ENCODE measurements at places on chromosomes 12 and 14. TPM values are rescaled to one million over a fixed set of nuclear protein-coding genes. Genes with fewer than 3 reads are reported as not detected.

DNA sequence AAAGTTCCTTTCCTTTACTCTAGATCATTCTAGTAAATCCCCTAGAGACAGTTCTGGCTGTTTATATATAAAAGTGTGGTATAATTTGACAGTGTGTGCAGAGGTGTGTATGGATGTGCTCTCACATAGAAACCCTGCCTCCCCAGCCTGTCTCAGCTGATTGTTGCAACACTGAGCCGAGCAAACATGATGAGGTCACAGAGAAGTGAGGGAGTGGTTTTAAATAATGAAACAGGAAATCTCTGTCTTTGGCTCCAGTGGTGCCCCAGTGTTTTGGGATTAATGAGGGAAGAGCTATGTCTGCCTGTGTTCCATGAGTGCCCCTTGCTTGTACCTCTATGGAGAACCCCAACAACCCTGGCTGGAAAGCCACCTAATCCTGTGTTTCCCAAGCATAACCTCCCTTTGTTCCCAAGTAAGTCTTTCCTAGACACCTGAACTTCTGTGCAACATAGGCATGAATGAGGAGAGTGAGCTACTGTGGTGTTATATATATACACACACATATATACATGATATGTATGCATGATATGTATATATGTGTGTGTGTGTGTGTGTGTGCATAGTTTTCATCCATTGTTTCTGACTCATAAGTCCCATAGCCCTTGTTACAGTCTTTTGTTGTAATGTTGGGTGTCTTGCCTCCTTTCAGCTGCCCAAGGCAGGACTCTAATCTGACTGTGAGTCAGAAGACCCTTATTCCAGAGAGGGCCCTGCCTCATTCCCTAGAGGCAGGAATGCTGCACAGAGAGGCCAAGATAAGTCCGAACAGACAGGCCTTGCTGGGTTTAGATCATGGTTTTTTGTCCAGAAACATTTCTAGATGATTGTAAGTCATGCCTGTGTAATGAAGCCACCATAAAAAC, 18.0 kb downstream of the TRAF3 start:
- no peak for DNase-seq
- H3K4me3 ChIP-seq: no peak overlapping the region
- no peaks in the 10 kb centered on the region for H3K27me3 ChIP-seq
- no peak overlapping the region for H3K27ac ChIP-seq

GRCh38 chr14:68762953-68763764, 29.7 kb downstream of the ZFP36L1 start:
- H3K4me1 ChIP-seq: no peaks in the 10 kb centered on the region
- DNase-seq: peak; percentile 72
- H3K4me3 ChIP-seq: no peak overlapping the region
- H3K36me3 ChIP-seq: no peaks in the 10 kb centered on the region

The LTB4R2 gene
- polyA plus RNA-seq: 0.40 TPM

GRCh38 chr12:124727264-124727800, 136.3 kb downstream of the SCARB1 start:
- no peak overlapping the region for H3K27ac ChIP-seq
- no peak overlapping the region for H3K4me3 ChIP-seq
- no peaks in the 10 kb centered on the region for H3K4me1 ChIP-seq
- H3K27me3 ChIP-seq: no peaks in the 10 kb centered on the region
- H3K36me3 ChIP-seq: no peaks in the 10 kb centered on the region
- DNase-seq: no peak

DNA sequence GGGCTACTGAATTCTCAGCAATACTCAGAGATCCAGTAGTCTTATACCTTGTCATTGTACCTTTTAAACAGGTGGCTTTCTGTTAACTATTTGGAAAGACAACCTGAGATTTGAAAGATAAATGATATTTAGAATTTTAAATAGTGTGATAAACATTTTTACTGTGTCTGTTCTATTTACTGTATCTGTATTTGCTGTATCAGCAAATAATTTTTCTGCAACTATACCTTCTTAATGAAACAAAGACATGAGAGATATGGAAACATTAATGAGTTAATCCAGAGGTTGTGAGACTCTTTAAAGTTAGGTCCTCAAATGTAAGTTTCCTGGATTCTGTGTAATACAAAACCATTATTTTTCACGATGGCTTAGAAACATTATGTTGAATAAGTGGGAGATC, 249.6 kb downstream of the CCDC59 start:
- no peak overlapping the region for H3K4me3 ChIP-seq
- no peaks in the 10 kb centered on the region for H3K4me1 ChIP-seq
- no peaks in the 10 kb centered on the region for H3K36me3 ChIP-seq
- DNase-seq: no peak
- no peaks in the 10 kb centered on the region for H3K27me3 ChIP-seq

DNA sequence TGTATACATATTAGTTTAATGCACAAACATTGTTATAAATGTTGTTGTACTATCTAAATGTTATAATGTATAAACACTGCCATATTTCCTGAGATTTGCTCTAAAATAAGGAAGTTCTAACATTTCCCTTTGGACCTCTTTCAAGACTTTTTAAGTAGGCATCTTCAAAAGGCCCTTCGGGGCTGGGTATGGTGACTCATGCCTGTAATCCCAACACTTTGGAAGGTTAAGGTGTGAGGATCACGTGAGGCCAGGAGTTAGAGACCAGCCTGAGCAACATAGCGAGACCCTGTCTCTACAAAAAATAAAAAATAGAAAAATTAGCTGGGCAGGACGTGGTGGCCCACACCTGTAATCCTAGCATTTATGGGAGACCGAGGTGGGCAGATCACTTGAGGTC, 35.5 kb downstream of the FBLN5 start:
- H3K4me3 ChIP-seq: no peak overlapping the region
- no peak for DNase-seq
- no peaks in the 10 kb centered on the region for H3K4me1 ChIP-seq
- no peak overlapping the region for H3K27ac ChIP-seq
- no peaks in the 10 kb centered on the region for H3K27me3 ChIP-seq

The HAL gene
- not detected for polyA plus RNA-seq

The RHOF gene
- polyA plus RNA-seq: 10.5 TPM

The ARID4A gene
- polyA plus RNA-seq: 25.4 TPM

GRCh38 chr14:87600240-87600639, 392.7 kb downstream of the GALC start:
- H3K27ac ChIP-seq: no peak overlapping the region
- H3K36me3 ChIP-seq: no peaks in the 10 kb centered on the region
- DNase-seq: no peak
- no peaks in the 10 kb centered on the region for H3K4me1 ChIP-seq
- H3K27me3 ChIP-seq: no peaks in the 10 kb centered on the region

GRCh38 chr12:122184517-122184916, 1.6 kb downstream of the LRRC43 start:
- no peaks in the 10 kb centered on the region for H3K36me3 ChIP-seq
- H3K27ac ChIP-seq: no peak overlapping the region
- H3K27me3 ChIP-seq: peaks cover 16% of the 10 kb centered on the region
- no peaks in the 10 kb centered on the region for H3K4me1 ChIP-seq
- H3K4me3 ChIP-seq: no peak overlapping the region

GRCh38 chr12:108371801-108372344, 32.8 kb upstream of the CMKLR1 start:
- H3K4me1 ChIP-seq: no peaks in the 10 kb centered on the region
- no peak overlapping the region for H3K27ac ChIP-seq
- peaks cover 9% of the 10 kb centered on the region for H3K36me3 ChIP-seq
- no peak overlapping the region for H3K4me3 ChIP-seq
- H3K27me3 ChIP-seq: no peaks in the 10 kb centered on the region

DNA sequence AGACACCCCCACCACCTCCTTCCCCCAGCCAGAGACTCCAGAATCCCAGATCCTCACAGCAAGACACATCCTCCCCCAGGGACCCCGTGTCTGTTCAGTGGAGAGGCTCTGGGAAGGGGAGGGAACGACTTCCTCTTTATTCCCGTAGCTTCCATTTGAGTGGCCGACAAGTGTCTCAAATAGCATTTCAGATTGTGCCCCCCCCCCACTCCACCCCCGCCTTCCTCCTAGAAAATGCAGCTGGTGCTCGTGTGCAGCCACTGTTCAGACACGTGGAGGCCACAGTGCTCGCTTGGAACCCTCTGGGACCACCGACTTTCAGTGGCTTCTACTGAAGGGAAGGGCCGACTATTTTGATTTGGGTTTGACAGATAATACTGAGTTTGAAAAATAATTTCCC, 14.3 kb downstream of the PPP2R5C start:
- no peak overlapping the region for H3K27ac ChIP-seq
- H3K4me1 ChIP-seq: peaks cover 10% of the 10 kb centered on the region
- no peaks in the 10 kb centered on the region for H3K36me3 ChIP-seq
- DNase-seq: no peak
- peaks cover 27% of the 10 kb centered on the region for H3K27me3 ChIP-seq

The OVCH1 gene
- polyA plus RNA-seq: not detected

- no peaks in the 10 kb centered on the region for H3K36me3 ChIP-seq
- no peaks in the 10 kb centered on the region for H3K27me3 ChIP-seq
- peaks cover 18% of the 10 kb centered on the region for H3K4me1 ChIP-seq
- peak; percentile 90 for DNase-seq
Measured at GRCh38 chr12:123269395-123269892, 2.2 kb downstream of the CDK2AP1 start.

GRCh38 chr12:3004655-3005565, 45.7 kb downstream of the TEAD4 start:
- 0 out of 2 replicates have a peak, but pooled peaks cover 4% of the 10 kb centered on the region for H3K4me1 ChIP-seq
- peaks cover 25% of the 10 kb centered on the region for H3K36me3 ChIP-seq
- H3K27me3 ChIP-seq: no peaks in the 10 kb centered on the region
- peak; percentile 56 for DNase-seq
- H3K27ac ChIP-seq: peak overlapping the region; percentile 87

GRCh38 chr14:23492618-23493272, 23.2 kb downstream of the NGDN start:
- H3K4me1 ChIP-seq: peaks cover 13% of the 10 kb centered on the region
- no peaks in the 10 kb centered on the region for H3K27me3 ChIP-seq
- no peak overlapping the region for H3K4me3 ChIP-seq
- no peak overlapping the region for H3K27ac ChIP-seq

DNA sequence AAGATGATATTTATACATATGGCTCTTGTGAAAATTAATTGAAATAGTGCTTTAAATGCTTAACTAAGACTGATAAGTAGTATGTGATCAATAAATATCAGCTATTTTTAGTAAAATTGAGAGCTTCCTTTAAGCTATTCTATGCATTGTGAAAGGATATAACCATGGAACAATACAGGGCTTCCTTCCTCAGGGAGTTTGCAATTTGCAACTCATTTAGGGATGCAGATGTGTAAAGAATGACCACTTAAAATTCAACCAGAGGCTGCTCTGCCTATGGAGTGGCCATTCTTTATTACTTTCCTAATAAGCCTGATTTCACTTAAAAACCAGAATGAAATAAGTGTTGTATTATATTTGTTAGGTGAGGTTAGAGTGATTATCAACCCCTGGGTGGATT, 103.2 kb upstream of the PRICKLE1 start:
- H3K27me3 ChIP-seq: no peaks in the 10 kb centered on the region
- DNase-seq: peak; percentile 6

- no peaks in the 10 kb centered on the region for H3K27me3 ChIP-seq
- H3K27ac ChIP-seq: no peak overlapping the region
- H3K4me3 ChIP-seq: no peak overlapping the region
Measured at GRCh38 chr12:1504304-1504894, 90.0 kb downstream of the FBXL14 start.
